ENCODE measurements at places on chromosomes 5 and 9.

DNA sequence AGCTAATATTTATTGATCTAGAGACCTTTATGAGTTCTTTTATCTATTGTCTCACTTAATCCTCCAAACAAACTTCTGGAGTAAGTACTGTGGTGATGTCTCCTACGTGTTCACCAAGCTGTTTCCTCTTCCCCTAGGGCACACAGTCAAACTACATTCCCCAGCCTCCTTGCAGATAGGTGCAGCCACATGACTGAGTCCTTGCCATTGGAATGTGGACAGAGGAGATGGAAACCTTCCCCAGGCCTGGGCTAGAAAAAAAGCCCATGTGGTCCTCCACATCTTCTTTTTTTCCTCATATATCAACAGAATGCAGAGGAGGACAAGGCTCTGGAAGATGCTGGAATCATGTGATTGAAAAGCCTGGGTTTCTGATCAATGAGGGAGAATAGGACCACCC is 88.0 kb downstream of the ANKRD55 start:
- no peak for DNase-seq

DNA sequence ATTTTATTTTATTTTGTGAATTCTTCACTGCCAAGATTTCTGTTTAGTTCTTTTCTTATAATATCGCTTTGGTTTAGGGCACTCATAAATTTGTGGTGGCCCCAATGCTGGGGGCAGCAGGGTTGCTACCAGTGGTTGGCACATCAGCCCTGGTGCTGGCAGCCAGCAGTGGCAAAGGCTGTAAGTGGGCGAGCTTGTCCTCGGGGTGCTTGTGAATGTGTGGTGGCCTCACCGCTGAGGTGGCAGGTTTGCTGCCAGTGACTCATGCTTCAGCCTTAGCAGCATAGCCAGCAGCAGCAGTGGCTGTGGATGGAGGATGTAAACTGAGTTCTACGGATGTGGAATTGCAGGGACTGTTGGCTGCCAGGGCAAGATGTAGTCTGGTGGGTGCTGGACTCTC is 262.9 kb upstream of the DMAC1 start:
- DNase-seq = no peak

DNA sequence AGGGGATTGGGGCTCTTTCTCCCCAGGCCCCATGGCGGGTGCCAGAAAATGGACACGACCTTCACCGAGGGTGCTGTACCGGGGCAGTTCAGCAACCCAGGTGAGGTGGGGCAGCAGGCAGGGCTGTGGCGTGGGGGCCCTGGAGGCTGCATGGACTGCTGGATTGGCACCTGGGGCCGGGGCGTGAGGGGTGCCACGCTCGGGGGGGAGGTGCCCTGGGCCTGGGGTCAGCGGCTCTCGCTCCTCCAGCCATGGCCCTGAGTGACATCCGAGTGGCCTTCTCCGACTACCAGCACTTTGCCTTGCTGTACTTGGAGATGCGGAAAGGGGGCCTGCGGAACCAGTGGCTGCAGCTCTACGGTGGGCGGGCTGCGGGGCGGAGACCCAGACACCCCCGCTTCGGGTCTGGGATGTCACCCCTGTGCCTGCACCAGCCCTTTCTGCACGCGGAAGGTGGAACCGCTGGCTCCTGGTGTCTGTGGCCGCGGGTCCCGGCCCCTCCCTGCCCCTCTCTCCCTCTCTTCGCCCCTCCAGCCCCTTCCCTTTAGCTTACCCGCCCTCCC is 1.8 kb downstream of the LCNL1 start:
- DNase-seq = no peak

DNA sequence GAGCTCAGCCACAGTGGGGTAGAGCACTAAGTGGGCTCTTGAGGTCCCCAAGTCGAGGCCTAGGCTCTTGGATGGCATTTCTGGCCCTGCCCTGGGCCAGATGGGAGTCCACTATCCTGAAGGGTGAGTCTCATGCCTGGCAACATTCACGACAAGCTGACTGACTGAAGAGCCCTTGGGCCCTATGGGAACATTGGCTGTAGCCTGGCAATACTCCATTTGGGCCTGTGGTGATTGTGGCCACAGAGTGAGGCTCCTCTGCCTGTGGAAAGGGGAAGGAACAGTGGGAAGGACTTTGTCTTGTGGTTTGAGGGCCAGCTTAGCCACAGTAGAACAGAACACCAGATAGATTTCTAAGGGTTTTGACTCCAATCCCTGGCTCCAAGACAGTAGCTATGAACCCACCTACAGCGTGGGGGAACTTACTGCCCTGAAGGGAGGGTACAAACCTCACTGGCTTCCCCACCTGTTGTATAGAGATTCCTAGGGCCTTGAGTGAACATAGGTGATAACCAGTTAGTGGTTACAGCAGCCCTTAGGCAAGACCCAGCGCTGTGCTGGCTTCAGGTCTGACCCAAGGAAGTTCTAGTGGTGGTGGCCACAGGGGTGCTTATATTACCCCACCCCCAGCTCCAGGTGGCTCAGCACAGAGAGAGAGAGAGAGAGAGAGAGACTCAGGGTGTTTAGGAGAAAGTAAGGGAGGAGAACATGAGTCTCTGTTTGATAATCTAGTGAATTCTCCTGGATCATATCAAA is 72.4 kb downstream of the KIAA0825 start:
- DNase-seq = peak; percentile 31

DNA sequence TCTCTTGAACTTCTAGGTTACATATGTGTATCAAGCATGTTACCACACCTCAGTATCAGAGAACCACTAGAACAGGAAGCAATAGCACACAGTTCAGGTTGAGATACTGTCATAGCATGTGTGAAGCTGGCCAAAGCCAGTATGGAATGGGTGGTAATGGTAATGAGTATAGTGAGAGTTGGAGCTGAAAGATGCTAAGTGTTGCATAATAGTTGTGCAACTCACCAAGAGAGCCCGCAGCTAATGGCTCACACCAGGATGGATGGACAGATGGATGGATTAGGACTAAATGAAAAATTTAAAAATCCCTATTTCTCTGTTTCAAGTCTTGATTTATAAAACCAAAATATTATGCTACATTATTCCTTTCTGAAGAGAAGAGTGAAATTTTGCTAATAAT is 53.4 kb upstream of the KCNN2 start:
- DNase-seq = no peak

DNA sequence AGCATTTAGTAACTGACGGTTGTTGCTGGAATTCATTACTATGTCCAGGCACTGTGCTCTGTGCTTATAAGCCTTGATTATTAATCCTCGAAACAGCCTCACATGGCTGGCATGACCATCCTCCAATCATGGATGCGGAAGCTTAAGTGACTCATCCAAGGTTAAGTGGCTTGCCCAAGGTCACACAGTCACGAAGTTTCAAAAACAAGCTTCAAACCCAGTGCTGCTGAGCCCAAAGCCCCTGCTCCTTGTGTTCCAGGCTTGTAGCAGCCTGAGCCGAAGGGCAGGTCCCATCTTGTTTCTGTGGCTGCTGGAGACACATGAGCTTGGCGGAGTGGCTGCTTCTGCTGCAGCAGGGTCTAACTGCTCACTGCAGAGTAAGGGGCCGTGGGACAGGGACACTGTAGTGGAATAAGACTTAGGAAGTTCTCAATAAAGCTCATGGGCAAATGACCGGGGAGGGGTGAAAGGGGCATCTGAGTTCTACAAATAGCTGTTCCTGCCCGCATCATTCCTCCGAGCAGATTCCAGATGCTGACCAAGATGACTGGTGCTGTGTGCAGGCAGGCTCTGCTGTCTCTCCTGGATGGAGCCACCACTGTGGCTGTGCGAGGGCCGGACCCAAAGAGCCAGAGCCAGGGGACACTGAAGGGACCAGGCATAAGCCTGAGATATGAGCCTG is 32.4 kb downstream of the WHRN start:
- no peak for DNase-seq

- DNase-seq = no peak
These were observed 82.1 kb downstream of the CCDC192 start for GRCh38 chr5:127785098-127785927.

DNA sequence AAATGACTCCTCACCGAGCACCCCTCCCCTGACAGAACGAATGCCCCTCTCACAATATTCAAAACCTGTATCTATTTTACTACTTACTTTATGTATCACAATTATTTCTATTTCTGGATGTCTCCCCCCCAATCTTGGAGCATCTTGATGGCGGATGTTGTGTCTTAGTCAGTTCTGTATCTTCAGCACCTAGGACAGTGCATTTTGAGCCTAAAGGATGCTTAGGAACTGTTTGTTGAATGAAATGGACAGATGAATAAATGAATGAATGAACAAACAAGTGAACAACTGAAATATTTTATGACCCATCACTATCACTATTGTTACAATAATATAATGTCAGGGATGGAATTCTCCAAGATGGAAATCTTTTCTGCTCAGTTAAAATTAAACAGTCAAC is 295.7 kb downstream of the DNAH5 start:
- DNase-seq = no peak

DNA sequence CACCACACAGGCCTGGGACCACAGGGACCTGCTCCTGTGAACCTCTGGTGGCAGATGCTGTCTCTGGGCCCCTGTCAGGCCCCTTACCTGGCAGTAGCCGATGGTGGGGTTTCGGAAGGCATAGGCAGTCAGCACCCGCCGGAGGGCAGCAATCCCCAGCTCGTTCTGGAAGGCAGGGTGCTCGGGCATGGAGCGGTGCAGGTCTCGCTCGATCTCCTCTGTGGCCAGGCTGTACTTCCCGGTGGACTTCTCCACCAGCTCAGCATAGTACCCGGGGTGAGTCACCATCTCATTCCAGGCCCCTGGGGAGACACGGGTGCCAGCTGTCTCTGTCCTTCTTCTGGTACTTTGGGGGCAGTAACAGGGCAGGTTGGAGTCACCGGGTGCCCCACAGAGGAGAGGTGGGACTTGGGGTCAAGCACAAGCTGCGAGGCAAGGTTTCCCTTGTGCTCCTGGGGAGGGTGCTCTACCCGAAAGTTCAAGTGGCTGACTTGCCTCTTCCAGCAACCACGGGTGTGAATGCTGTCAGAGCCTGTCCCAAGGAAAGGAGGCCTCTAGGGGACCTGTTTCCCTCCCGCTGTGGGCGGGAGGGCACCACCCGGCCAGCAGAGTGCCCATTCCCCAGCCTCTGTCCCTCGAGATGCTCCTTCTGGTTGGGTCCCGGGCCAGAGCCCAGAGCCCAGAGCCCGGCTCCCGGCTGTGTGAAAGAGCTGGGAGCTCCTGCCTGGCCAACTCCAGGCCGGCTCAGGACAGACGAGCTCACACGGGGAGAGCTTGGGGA is 19.8 kb upstream of the MRNIP start:
- no peak for DNase-seq

GRCh38 chr5:72653586-72653985 is 146.4 kb upstream of the ZNF366 start:
- DNase-seq = no peak

DNA sequence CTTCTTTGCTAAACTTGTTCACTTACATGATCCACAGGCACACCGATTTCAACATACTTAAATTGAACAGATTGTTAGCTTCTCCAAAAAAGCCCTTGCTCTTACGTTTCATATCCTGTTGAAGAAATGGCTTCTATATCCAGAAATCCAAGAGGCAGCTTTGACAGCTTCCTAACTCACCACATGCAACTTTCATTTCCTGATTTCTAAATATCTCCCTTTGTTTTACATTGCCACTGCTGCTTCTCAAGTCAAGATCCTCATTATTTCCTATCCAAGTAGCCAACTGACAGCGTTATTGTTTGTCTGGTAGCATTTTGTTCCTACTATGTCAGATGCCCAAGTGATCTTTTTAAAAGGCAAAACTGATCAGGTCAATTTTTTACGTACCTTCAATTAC is 913.2 kb upstream of the TYRP1 start:
- no peak for DNase-seq

GRCh38 chr5:79844571-79844970 is 146.5 kb downstream of the MTX3 start:
- no peak for DNase-seq

DNA sequence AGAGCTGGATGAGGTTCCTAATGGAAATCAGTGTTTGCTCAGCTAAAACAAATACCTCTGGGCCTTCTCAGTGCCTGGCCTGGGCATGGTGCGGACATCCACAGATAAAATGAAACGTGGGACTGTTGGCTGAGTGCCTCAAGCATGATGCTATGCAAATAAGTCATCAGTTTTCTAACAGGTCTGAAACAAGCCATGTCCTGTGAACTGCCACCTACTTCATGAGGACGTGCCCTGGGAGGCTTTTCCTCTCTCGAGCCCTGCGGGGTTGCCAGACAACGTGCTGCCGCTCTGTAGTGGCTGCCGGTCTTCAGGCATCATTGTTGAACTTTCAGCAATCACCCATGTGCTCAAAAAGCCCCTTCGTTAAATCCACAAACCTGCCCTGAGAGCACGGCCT is 240.4 kb upstream of the IRX2 start:
- DNase-seq = no peak

GRCh38 chr5:141529002-141529401 is 40.1 kb downstream of the PCDHGC5 start:
- no peak for DNase-seq

DNA sequence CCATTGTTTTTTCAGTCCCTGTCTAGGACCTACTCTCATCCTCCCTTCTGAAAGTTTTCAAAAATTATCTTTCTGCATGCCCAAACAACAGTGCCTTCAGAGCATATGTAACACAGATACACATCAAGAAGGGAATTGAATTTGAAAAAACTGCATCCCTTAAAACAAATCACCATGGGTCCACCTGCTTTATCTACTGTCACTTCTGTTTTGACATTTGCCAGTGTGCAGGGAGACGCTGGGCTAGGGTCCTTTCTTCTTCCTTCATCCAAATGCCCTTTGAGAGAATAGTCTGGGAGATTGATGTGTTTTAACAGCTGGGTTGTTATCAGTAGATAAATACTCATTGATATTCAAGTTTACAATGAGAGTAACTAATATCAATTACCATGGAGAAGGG is 1630.1 kb downstream of the MAT2B start:
- DNase-seq = no peak

DNA sequence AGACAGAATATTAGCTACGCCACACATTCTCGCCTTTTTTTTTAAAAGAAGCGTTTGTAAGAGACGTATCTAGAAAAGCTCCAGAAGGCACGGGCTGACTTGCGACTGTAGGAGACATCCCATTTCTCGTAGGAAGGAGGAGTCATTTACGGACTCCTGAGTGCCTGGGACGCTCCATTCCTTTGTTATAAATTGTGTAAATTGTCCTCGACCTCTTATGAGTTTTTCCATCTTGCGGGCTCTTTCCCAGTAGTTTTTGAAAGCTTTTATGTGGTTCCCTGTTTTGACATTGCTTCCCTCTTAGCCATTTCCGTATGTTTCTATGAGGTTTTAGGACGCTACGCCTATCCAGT is 1.0 kb downstream of the RABL6 start:
- DNase-seq = peak; percentile 3

DNA sequence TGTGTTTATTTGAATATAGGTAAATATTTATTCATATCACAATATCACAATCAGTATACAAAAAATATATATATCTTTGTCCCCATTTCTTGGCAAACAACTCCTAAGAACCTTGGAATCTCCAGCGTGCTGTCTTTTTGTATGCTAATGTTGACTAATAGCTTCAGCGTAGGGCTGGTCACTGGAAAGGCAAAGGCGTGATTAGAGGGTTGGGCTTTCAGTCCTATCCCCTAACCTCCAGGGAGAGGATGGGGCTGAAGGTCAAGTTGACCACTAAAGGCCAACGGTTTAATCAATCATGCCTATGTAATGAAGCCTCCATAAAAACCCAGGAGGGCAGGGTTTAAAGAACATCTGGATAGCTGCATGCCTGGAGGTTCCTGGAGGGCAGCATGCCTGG is 79.6 kb upstream of the BNC2 start:
- DNase-seq = no peak

GRCh38 chr9:69719367-69719766 is 40.4 kb downstream of the PTAR1 start:
- DNase-seq = no peak

- no peak for DNase-seq
These were observed 254.0 kb upstream of the GAS1 start for GRCh38 chr9:87201351-87201751.

GRCh38 chr9:116072046-116072445 is 81.5 kb upstream of the PAPPA start:
- no peak for DNase-seq

Measured in CD14-positive monocyte (primary cell).